CD4-positive, alpha-beta T cell treated with Interleukin-17A for 1 hour (primary cell): ENCODE measurements at places on chromosomes 3 and 15.

GRCh38 chr15:52653431-52653964 is 25.7 kb downstream of the ATOSA start:
- DNase-seq: no peak

- no peak for DNase-seq
Measured at GRCh38 chr15:51879555-51879954, 50.1 kb downstream of the TMOD3 start.

DNA sequence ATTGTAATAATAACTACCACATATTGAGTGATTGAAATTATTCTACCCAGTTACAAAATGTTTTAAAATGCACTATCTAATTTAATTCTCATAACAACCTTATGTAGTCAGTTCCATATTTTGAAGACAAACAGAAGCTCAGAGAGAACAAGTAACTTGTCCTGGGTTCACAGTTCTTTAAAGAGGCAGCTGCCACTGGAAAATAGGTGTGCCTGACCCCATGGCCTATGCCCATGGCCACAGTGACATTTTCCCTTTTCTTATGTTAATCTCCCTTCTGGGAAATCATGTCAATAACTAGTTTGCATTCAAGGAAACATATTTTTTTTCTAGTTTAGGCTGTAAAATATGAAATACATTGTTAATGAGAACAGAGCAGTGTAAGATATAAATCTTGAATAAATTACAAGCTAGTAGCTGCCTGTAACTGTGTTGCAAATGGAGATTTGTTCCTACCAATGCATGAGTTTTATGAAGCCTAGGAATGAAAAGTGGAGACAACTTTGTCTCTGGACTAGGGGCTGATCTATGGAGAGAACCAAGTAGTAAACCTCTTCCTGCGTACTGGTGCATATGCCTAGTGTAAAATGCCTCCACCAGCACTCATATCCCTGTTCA is 1018.0 kb downstream of the NTRK3 start:
- no peak for DNase-seq

DNA sequence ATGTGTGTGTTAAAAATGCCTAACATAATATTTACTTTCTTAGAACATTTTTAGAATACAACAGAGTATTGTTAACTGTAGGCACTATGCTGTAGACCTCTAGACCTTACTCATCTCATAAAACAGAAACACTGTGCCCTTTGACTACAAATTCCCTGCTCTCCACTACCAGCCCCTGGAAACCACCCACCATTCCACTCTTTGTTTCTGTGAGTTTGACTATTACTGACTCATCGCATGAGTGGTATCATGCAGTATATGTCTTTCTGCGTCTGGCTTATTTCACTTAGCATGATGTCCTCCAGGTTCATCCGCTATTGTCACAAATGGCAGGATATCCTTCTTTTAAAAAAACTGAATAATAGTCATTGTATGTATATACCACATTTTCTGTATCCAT is 216.7 kb upstream of the CFAP20DC start:
- DNase-seq: no peak

DNA sequence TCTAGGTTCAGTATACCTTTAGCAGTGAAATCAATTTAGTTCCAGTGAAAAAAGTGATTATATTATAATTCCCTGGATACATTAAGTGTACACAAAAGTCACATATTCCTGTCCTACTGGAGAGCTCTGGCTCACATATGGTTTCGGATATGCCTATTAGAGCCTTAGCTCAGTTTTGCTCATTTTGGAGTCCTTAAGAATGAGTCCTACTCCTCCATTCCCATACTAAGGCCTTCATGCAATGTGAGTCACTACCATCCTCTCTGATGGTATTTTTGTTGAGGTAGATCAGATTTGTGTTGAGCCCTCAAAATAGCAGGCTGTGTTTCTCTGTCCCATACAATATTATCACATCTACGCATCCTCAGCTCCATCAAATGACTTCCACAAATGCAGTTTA is 294.2 kb upstream of the COL8A1 start:
- DNase-seq: no peak
